Cardiac septum (tissue), 1 donor: ENCODE measurements at places on chromosomes 7 and 10. TPM values are rescaled to one million over a fixed set of nuclear protein-coding genes. Genes with fewer than 3 reads are reported as not detected.

The CALML5 gene
- total RNA-seq, result not detected

GRCh38 chr7:92778972-92779371 is 57.4 kb downstream of the CDK6 start:
- DNase-seq, result no peak

The CYP2C19 gene
- not detected for total RNA-seq

DNA sequence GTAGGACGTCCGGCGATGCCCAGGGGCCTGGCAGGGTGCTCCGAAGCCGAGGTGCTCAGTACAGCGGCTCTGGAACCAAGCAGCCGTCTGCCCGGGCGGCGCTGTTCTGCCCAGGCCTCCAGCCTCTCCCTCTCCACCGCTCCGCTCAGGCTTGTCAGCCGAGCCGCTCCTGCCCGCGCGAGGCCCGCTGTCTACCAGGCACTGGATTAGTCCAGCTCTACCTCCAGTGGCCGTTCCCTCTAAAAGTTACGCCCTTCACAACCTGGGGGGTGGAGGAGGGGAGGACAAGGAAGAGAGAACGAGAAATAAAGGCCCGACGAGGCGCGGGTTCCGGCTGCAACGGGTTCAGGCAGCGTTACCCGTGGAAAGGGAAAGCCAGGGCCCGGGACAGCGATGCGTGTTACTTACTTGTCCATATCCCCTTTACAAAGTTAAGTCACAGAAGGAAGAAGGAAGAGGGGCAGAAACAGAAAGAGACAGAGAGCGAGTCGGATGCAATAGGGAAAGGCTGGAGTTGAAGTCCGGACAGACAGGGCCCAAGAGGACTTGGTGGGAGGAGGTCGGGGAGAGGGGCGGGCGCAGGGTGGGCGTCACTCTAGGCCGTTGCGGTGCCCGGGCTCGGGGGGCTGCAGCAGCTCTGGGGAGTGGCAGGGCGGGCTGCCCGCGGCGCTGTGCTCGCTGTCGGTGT is 2.8 kb downstream of the SP8 start:
- no peak for DNase-seq

DNA sequence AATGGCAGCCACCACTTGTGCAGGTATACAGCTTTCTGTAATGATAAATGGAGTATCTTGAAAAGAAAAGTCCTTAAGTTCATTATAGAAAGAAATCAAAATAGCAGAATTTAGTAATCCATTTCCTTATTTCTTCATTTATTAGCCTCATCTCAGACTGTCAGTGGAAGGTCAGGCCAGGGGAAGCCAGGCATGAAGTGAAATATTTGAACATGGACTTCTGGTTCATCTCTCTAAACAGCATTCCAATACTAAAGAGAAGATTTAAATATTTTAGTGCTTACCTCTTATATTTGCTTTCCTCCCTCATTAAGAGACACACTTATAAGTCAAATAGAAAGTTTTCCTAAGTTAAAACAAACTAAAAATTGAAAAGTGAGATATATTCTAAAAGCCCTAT is 26.8 kb downstream of the TRDMT1 start:
- DNase-seq, result no peak

The PON1 gene
- total RNA-seq, result not detected
